NCI-H1436 (cell line): ENCODE measurements at places on chromosomes 5 and 9.

- DNase-seq = no peak
These were observed 65.5 kb upstream of the CLINT1 start for GRCh38 chr5:157924490-157924889.

DNA sequence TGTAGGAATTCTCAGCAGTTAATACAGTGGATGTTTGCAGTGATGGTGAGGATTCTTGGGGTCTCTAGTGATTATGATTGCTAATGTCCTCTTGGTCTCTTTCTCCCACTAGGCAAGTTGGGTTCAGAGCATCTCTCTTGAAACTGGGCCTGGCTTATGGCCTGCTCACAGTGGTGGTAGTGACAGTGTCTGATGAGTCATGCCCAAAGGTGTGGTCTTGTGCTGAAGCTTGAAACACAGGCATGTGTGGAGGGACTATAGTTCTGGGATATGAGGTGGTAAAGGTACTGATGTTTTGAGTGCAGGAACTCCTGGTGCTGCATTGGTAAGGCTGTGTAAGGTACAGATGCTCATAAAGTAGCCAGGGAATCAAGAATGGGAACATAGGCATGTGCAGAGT is 231.1 kb downstream of the FAM170A start:
- DNase-seq = no peak

GRCh38 chr9:119967867-119968535 is 598.8 kb upstream of the BRINP1 start:
- DNase-seq = no peak

GRCh38 chr5:150162142-150162513 is 4.5 kb upstream of the CDX1 start:
- no peak for DNase-seq

DNA sequence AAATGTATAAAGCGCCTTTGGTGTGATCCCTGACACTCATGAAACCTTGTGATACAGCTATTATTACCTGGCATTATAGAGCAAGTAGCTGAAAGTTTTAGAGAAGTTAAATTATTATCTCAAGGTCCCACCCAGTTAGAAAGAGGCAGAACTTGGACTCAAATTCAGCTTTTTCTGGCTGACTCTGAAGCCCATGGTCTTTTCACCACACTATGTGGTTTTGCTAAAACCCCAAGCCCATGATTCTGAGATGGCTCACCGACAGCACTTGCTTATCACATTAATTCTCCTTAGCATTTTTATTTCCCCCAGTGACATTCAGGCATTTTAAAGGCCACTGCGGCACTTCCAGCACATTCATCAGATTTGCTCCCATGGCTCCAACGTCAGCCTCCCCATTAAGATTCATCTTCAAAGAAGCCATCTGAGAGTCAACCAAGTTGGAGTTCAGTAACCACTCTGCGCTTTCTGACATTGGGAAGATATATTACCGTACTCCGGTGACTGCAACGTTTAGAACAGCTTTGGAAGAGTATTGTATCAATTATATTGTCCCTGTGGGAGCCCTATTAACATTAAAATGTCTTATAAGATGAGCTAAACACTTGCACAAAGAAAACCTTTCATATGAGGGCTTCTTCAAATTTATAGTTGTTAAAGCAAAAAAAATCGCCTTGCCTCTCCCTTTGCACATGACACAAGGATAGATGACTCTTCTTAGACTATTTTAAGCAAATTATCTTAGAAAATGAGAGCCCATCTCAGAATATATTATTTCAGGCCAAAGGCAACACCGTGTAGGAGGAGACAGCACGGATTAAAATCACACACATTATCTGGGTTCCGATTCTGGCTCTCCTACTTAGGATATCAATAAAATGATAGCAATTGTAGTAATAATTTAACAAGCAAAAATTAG is 638.1 kb downstream of the ACTL7B start:
- no peak for DNase-seq

DNA sequence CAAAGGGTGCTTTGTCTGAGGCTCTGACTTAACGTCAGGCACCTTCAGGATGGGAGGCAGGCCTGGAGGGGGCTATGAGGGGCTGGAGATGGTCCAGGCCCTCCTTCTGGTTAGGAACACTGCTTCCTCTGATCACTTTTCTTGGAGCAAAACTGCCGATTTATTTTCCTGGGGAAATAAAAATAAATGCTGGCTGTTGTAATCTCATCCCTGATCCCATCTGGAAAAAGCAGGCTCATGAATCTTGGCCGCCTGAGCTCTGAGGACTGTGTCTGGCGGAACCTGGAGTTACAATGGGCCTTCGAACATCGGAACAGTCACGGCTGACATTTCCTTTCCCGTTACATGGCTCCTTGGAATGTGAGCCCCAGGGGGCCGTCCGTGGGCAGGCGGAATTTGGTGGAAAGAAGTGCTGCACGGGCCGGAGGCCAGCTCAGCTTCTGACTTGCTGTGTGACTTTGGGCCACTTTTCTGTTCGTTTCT is 157.8 kb downstream of the RGS3 start:
- DNase-seq = no peak

GRCh38 chr5:68519143-68519542 is 303.6 kb downstream of the PIK3R1 start:
- DNase-seq = no peak

DNA sequence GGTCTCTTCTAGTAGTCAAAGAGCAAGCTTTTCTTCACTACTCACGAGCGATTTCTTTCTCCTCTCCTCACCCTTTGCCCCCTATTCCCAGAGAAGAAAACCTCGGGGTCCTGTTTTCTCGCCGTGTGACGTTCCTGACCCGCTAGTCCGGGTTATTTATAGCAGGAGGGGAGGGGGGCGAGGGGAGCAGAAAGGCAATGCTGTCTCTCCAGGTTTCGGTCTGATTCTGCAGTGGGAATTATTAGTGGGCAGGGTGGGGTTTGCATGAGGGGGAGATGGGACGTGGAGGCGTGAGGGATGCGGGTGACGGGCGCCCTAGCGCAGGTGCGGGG is 847 bp upstream of the GABRB2 start:
- DNase-seq = no peak

DNA sequence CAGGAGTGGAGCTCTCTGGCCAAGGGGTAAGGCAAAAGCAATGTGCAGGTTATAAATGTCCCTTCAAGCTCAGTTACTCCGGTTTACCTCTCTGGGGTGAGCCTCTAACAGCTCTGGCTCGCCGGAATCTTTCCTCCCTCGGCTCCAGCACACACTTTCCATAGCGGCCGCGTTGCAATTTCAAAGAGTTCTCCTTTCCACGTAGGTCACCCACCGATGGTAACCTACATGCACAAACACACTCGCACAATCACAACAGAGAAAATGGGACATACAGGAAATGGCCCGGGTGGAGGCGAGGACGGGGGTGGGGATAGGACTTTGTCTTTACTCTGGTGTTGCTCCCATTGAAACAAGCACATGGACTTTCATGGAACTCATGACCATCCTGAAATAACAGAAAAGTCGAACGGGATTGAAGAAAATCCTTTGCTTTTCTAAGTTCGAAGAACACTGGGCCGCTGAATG is 1.2 kb downstream of the LHFPL2 start:
- no peak for DNase-seq

GRCh38 chr9:88979021-88979420 is 12.2 kb upstream of the S1PR3 start:
- DNase-seq = no peak

DNA sequence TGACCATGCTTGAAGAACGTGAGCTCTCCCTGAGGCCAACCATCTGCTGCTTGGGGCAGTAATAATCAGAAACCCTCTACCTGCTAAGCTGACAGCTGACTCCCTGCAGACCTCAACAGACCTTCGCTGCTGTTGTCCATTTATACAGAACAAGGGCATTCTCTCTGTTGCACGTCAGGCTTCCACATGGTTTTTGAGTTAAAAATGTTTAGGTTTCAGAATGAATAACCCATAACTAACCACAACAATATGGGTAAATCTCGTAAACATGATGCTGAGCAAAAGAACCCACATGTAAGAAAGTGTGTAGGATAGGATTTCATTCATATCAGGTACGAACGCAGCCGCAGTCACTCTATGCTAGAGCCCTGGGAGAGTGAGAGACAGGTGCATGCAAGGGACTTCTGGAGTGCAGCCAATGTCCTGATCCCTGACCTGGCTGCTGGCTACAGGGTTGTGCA is 348.5 kb downstream of the MED10 start:
- no peak for DNase-seq
